ENCODE measurements at places on chromosomes 2 and 18.

GRCh38 chr2:191115804-191116203 lies 35.0 kb downstream of the STAT4 start:
- DNase-seq = no peak

GRCh38 chr2:126463892-126464674 lies 191.9 kb upstream of the GYPC start:
- DNase-seq = no peak

- DNase-seq = no peak
Measured at GRCh38 chr2:24088821-24089359, 4.3 kb upstream of the TP53I3 start.

DNA sequence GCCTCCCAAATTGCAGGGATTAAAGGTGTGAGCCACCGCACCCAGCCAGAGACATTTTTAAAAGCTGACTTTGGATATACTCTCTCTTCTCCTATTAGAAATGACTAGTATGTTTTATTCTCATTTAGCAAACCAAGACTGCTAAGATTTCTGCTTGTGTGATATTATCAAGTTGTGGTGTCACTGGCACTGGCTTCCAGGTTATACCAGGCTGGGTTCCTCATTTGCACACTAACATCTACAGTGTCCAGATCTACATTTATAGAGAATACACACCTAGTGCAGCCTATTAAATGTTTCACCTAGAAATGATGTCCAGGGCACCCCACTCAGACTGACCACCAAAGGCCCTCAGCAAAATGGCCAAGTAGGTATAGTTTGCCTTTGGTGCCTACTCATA lies 265.3 kb upstream of the STON1 start:
- no peak for DNase-seq

DNA sequence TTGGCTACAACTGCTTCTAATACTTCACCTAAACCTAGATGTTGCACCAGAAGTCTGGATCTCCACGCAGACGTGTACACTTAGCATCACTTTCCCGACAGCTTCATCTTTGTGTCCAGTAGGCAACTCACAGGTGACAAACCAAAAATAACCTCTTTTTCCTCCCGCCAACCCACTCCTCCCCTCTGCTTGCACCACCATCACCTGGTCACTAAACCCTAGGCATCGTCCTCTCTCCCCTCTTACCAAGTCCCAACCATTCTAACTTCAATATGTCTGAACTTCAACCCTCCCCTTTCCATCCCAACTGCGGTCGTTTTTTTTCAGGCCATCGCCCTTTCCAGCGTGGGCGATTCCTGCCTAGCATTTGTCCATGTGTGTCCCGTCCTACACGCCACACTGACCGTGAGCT lies 413 bp upstream of the CHMP3 start:
- DNase-seq = no peak

- no peak for DNase-seq
Measured at GRCh38 chr18:24843123-24843522, 382.7 kb downstream of the HRH4 start.

GRCh38 chr2:191691898-191692297 lies 14.0 kb downstream of the NABP1 start:
- DNase-seq = no peak

DNA sequence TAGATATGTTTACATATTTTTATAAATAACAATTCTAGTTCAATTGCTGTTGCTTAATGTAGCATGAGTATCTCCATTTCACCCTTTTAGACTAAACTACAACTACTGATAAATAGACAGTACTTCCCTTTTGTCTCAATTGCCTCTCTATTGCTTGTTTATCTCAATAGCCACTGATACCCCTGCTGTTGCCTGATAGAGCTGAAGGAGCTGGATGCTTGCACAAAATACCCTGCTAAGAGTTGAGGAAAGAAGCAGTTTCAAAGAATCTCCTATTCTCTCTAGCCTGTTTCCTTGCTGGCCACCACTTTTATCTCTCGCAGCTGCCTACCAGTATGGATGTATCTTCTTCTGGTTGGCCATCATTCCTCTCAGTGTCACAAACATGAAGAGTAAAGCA lies 16.9 kb upstream of the ZNF804A start:
- DNase-seq = no peak

DNA sequence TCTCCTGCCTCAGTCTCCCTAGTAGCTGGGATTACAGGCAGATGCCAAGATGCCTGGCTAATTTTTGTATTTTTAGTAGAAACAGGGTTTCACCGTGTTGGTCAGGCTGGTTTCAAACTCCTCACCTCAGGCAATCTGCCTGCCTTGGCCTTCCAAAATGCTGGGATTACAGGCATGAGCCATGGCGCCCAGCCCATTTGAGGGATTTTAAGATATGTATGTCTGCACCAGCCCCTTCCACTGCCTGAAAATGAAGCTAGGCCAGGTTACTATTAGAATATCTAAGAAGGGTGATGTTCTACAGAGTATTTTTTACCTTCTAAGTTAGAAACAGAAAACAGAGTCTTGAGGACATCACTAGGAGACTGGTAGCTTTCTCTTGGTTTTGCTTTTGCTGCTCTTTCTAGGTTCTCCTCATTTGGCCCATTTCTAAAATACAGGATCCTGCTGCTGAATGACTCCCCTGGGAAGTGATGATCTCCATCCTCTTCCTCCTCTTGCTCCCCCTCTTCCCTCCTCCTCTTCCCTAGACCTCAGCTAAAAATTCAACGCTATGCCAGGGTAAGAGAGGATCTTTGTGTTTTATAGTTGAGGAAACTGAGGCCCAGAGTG lies 118.5 kb downstream of the MYCN start:
- no peak for DNase-seq

- DNase-seq = no peak
Measured at GRCh38 chr2:225765820-225766219, 366.3 kb downstream of the NYAP2 start.

- no peak for DNase-seq
Measured at GRCh38 chr18:29034113-29034856, 857.4 kb upstream of the CDH2 start.

DNA sequence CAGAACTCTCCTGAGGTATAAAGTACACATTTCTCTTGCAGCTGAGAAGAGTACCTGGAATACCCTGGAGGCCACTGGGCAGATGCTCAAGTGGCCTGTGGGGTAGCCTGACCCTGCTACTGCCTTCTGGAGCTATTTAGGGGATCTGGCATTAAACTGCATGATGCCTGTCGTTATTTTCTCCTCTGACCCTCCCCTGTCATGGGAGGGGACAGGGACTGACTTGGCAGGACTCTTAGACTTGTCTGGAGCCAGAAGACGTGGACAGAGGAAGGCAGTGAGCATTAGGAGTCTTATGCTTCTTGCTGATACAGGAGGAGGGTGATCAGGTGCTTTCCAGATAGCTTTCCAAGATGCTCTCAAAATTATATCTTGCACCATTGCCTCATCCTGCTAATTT lies 24.8 kb downstream of the CNRIP1 start:
- no peak for DNase-seq

- DNase-seq = no peak
Measured at GRCh38 chr2:39164089-39164488, 43.2 kb upstream of the SOS1 start.

DNA sequence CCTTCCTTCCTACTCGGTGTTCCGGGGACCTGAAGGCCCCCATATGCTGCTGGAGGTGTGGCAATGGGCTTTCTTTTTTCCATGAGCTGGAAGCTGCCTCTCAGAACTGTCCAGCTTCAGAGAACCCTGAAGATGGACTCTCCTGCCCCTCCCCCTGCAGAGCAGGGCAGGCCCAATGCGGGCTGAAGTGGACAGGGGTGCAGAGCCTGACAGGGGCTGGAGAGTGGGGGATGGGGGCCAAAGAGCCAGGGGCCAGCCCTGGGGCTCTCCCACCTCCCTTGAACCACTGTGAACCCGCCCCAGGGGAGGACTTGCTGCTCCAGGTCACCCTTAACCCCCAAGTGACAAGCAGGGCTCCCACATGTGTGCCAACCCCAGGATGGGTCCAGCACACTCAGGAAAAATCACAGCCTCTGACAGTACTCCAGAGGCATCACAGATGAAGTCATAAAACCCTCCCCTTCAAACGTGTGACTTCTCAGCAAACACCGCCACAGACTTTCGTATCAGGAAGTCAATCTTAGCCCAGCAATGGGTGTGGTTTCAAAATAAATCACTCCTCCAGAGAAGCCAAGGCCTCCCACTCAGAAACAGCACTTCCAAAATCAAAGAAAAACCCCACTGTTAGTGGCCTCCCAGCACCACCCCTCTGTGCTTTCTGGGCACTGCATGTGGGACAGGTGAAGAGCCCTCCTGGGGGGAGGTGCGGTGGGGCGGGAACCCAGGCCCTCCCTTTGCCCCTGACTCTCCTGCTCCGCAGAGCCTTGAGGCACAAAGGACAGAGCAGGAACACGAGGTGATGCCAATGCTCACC lies 135.8 kb downstream of the HDAC4 start:
- DNase-seq = peak; percentile 46

DNA sequence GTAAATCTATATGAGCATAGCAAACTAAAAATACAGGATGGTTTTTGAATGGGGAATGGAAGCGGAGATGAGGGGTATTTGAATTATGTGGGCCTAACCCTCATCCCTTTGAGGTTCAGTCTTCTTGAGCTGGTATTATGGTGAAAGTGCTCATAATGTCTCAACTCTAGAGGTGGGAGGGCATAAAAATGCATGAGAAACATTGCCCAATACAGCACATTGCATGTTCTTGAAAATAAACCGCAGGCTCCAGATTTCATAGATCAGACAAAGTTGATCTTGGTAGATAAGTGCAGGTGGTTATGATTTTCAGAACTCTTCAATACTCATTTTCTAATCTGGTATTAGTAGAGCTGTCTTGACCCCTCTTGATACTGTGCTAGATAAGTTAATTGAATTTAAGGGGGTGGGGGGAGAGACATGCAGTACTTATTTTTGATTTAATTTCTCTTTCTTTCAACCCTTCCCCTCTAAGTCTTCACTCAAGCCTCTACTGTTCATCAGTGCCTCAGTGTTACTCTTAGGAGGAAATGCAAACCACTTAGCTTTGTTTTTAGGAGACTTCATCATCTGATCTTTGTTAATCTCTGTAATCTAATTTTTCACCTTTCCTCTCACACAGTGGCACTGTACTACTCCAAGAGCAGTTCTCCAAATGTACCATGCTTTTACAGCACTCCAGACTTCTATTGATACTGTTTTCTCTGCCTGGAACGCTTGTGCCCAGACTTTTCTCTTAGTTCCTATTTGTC lies 22.2 kb downstream of the XRCC5 start:
- no peak for DNase-seq

DNA sequence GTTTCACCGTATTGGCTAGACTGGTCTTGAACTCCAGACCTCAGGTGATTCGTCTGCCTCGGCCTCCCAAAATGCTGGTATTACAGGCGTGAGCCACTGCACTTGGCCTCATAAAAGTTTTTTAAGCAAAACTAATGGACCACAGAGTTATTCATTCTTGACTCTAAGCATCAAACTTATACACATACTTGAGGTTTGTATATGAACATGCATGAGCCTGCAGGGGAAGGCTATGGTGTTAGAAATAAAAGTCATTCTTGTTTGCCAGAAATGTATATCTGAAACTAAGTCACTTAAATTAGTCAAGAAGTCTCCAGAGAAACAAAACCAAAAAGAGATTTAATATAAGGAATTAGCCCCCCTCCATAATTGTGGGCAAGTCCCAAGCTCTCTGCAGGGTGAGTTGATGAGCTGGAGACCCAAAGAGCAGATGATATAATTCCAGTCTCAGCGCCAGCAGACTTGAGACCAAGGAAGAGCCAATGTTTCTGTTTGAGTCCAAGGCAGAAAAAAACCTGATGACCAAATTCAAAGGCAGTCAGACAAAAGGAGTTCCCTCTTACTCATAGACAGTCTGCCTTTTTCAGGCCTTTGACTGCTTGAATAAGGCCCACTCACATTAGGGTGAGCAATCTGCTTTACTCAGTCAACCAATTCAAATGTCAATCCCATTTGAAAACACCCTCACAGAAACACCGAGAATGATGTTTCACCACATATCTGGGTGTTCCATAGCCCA lies 69.0 kb upstream of the DSG1 start:
- DNase-seq = no peak

DNA sequence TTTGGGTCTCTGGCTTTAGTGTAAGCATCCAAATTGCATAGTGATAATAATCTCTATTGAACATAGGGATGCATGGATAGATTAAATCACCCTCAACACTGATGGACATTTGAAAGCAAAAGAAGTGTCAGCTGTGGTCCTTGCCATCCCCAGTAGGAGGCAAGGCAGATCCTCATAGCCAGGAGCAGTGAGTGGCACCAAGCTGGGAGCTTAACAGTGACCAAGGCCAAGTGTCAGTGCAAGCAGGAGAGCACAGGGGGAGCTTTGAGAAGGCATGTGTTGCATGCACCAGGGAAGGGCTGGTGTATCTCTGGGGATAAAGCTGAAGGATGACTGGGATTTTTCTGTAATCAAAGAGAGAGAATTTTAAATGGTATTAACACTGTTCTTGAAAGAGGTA lies 14.7 kb downstream of the SLC14A1 start:
- no peak for DNase-seq

DNA sequence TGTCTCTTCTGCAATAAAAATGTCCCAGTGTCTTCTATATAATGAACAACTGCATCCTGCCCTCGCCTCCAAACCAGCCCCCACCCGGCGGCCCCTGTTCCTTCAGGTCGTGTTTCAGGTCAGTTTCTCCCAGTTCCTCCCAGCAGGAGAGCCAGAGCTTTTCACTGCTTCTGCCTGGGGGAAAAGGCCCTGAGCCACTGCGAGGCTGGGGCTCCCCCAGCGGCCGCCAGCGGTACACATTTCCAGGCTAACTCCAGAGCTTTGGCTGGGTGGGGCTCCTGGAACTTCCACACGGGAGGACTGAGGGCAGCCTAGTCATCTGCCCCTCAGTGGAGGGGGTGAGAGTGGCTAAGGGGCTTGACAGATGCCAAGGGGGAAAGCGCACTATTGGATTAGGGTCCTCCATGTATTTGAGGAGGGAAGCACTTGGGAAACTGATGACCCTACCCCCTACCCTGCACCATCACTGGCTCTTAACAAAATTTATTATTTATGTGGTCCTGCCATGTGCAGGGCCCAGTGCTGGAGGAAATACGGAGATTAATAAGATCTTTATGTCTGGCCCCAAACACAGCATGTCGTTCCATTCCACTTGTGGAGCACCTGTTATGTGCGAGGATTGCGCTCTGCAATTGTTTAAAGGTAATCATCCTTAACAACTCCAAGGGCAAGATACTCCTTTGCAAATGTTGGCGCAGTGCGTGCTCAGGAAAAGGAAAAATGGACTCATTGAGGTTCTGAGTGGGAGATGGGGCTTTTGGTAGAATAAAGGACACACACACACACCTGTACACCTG lies 17.3 kb upstream of the CYS1 start:
- DNase-seq = peak; percentile 19

DNA sequence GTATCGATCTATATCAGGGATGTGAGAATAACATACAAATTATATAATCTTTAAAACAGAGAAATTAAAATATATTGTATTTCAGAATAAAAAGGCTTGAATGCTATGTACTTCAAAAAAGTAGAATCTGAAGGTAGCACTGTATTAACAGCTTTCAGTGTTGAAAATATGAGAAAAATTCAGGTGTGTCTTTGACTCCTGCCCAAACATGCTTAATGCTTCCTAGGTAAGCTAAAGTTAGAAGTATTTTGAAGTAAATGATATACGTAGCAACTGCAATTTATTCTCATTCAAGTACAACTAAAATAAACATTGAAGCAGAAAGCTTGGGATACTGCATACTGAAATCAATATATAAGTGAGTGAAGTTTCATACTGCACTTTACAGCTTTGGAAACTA lies 1082.0 kb upstream of the ACVR2A start:
- no peak for DNase-seq

GRCh38 chr2:104866122-104866864 lies 12.4 kb downstream of the POU3F3 start:
- no peak for DNase-seq

- DNase-seq = no peak
Measured at GRCh38 chr2:179240481-179241451, 23.9 kb downstream of the SESTD1 start.

- no peak for DNase-seq
Measured at GRCh38 chr2:199814817-199815211, 36.2 kb downstream of the FTCDNL1 start.

All from stimulated activated CD8-positive, alpha-beta memory T cell treated with anti-CD3 and anti-CD28 coated beads, Interleukin-15, amount 100 ng/mL, for 48 hours (primary cell).